ENCODE measurements at places on chromosomes 5 and 9.

- no peak for DNase-seq
Observed at GRCh38 chr5:115024922-115025321, 144.8 kb downstream of the TRIM36 start.

DNA sequence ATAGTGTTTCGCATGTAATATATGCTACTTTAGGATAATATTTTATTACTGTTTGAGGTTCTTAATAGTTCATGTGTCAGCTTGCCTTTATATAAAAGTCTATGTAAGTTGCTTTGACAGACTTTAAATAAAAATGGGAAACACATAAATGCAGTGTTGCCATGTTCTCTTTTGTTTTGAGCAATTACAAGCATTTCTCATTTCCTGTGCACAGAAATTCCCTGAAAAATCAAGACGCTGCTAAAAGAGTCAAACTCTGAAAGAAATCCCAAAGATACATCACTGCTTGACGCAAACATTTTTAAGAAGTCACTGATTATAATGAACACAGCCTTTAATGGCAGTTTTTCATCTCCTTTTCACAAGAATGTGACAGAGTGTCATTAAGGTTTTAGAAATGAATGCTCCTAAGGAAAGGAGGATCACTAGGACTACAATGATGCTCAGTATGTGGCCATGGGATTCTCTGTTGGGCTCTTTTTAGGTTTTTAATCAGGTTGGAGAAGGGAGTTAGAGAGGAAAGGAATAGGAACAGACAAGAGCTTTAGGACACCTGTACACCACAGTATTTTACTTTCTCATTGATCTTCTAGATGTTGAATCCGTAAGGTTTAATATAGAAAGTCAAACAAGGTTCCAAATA is 29.4 kb downstream of the ZCCHC7 start:
- no peak for DNase-seq

GRCh38 chr5:39201781-39202596 is 17.4 kb downstream of the FYB1 start:
- no peak for DNase-seq

DNA sequence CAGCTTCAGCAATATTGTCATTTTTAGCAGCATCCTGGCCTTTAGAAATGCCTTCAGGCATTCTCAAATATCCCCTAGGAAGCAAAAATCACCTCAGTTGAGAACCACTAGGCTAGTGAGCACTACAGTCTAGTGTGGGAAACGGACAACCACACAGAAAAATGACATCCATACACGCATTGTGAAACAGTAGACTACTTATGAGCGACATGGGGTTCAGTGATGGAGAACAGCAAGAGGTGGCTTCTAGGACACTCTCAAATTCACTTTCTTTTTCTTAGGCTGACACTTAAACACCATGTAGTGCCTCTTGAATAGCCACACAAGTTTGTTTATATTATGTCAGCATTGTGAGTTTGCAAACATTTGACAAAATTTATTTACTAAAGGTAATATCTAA is 203.0 kb downstream of the KDM4C start:
- DNase-seq = no peak

GRCh38 chr9:128936171-128936865 is 11.1 kb downstream of the DOLK start:
- no peak for DNase-seq

- no peak for DNase-seq
Observed at GRCh38 chr9:108205276-108205675, 650.5 kb downstream of the ACTL7B start.

GRCh38 chr5:32332966-32333365 is 20.2 kb upstream of the MTMR12 start:
- DNase-seq = no peak

- no peak for DNase-seq
Observed at GRCh38 chr5:123874600-123875201, 362.7 kb downstream of the CSNK1G3 start.

- no peak for DNase-seq
Observed at GRCh38 chr9:117796681-117797080, 92.5 kb downstream of the TLR4 start.

- DNase-seq = no peak
Observed at GRCh38 chr5:102451082-102451481, 47.7 kb downstream of the SLCO6A1 start.

DNA sequence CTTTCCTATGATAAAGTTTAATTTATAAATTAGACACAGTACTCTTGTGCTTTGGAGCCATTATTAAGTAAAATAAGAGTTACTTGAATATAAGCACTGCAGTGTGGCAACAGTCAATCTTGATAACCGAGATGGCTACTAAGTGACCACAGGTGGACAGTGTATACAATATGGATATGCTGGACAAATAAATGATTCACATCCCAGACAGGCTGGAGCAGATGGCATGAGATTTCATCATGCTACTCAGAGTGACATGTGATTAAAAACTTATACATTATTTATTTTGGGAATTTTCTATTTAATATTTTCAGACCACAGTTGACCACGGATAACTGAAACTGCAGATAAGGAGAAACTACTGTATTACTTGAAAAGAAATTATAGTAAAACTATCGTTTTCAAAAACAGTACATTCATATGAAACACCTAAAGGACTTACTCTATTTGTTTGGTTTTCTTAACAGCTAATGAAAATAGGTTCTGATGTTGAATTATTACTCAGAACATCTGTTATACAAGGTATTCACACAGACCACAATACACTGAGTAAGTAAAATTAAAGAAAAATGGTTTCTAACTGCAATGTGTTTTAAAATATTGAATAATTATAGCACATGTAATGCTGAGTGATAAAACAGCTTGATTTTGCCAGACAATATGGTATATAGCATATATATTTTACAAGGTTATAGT is 16.0 kb downstream of the LYRM7 start:
- DNase-seq = no peak

DNA sequence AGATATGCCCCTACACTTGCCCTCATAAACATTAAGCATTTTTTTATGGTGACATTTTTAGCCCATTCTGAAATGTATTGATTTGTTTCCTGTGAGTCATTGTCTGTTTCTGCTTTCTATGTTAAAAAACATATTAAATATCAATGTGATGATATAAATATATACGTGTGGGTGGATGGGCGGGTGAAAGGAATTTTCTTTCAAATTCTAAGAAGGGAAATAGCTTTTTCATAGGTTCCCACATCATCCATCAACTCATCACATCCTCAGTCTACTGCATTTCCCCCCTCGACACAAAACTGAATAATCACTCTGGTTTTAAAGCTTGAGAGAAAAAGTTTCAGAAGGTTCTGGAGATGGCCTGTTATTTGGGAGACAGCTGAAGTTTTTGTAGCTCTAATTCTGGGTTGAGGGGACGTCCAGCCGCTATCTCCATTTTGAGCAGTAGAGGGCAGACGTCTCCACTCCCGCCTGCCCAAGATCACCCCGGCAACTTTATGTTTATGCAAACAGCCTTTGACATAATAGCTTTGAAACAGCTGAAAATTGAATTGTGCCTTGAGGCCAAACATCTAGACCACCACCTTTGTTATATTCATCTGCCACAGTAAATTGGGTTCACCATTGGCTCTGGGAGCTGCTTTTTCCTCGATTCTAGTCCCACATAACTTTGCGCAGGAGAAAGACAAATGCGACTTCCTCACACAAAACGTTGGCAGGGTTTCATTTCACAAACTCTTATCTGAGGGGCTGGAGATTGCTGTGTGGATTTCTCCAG is 216.2 kb upstream of the CLINT1 start:
- DNase-seq = no peak

DNA sequence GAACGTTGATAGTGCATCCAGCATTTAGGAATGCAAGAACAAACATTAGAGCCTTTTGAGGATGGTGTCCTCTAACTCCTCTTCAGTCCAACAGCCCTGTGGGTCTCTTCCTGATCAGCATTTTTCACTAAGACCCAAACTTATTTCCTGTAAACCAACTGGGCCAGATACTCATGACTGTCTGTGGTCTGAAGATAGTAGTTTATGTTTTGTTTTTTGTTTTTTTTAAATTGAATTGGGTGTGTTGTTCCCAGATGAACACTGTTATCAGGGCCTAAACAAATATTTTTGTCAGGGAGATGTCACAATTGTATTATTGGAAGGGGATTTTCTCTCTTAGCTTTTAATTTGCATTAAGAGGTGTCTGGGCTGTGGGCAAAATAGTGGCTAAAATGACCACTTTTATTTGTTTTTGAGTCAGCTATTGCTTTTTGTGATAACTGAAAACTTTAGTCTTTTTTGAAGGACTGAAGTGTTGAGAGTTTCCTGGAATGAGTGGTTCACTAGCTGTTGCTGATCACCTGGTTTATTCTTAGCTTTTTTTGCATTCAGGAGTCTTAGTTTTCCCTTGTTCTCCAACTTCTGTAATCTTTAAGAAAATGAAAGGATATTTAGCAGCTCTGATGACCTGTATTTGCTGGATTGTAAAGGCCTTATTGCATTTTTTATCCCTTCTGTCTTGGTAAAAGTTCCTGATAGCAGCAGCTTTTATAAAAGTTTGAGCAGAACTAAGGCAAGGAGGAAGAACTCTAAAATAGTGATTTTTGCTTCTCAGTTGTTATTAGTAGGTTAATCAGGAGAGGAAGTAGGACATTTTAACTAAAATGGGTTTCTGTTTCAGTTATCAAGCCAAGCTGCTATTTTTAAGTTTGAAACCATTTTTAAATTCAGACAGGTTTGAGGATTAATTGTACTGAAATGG is 5.5 kb downstream of the MAN2A1 start:
- no peak for DNase-seq

DNA sequence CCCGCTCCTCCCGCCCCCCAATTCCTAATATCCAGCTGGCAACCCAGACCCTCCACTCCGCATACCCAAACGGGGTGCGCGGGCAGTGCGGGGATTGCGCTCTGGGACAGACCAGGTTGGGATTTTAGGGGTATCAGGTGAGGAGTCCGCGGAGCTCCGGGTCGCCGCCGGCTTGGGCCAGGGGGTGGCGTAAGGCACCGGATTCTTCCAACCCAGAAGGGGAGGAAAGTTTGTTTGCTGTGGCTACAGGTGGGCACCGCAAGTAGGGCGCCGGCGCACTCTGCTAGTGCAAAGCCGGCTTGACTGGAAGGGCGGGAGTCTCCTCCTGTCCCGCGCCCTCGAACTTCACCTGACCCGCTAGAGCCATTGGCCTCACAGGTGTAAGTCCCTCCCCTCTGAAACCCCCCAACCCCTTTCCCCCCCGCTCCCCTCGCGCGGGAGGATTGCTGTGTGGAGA is 709 bp downstream of the IQGAP2 start:
- peak; percentile 71 for DNase-seq

DNA sequence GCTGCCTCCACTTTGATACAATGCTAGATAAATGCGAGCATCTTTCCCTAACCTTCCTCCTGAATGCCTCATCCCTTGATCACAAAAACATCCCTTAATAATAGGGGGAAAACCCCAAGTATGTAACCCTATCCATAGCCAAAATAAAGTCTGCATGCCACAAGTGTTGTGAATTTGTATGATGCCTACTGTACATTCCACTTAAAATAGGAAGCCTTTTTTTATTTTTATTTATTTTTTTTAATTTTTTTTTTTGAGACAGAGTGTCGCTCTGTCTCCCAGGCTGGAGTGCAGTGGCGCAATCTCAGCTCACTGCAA is 207.0 kb downstream of the AOPEP start:
- no peak for DNase-seq

GRCh38 chr5:173304591-173304988 is 23.6 kb downstream of the STC2 start:
- DNase-seq = no peak

DNA sequence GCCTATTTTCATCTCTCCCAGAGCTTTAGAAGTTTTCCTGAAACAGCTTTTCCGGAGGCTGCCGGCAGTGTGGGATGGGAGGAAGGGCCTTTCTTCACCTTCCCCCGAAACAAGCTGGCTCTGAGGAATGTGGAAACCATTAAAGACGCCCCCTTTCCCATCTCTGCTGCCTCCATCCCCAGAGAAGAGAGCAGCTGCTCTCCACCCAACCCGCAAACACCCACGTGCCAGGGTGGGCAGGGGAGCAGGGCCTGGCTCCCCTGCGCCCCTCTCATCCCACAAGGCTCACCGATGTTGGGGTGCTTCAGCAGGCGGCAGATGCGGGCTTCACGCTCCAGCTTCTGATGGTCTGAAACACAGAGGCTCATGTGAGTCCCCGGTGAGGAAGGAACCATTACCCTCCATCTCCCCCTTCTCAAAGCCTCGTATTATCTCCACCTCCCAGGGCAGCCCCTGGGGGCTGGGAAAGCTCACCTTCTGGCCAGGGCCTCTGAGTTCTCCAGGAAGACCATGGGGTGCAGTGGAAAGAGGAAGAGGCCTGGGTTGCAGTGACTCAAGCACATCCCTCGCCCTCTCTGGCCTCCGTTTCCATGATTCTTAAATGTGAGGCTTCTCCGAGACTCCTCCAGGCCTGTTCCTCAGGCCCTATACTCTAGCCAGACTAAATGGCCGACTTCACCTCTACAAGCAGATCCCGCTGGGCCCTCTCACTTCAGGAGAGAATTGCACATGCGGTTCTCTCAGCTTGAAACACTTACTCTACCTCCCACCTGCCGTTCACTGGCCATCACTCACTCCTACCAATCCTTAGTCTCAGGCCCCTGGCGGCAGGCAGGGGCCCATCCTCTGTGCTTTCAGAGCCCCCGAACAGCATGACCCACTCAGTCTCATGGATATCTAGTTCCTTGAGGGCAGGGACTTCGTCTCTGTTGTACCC is 24.6 kb downstream of the CAMK2A start:
- DNase-seq = no peak

- DNase-seq = peak; percentile 64
Observed at GRCh38 chr5:180090098-180090768, 18.7 kb upstream of the RNF130 start.

GRCh38 chr5:172339264-172340180 is 56.0 kb upstream of the UBTD2 start:
- no peak for DNase-seq

DNA sequence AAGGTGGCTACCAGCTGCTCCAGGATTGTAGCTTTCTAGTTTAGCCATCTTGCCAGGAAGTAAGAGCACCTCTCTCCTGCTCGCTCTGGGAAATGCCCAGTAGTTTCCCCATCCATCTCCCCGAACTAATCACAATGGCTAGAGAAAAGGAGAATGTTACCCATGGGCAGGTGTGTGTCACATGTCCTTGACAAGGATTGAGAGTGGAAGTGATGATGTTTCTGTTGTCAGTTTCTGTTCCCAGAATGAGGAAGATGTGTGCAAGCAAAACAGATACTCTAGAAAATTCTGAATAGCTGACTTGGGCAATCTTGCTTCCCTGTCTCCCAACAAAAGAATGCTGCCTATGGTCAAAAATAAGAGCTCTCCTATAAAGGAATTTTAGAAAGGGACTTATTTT is 429.5 kb downstream of the EBF1 start:
- no peak for DNase-seq

DNA sequence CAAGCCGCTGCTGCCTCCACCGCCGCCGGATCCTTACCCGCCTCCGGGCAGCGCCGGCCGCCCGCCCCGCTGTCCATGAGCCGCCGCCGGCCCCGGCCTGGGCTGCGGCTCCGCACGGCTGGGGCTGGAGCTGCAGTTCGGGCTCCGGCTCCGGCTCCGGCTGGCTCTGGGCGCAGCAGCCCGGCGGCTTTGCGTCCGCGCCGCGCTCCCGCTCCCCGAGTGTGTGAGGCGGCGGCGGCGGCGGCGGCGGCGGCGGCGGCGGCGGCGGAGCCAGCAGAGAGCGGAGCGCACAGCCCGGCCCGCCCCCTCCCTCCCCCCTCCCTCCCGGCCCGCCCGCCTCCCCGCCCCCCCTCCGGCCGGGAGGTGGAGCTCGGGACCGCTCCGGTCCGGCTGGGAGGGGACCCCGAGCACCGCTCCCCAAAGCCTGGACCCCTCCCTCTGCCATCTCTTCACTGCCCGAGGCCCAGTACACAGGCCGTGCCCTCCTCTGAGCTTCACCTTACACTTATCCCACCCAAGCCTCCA is at the start of gene PCDH1:
TSS of gene PCDH1 (minus strand) at position 225 of the 525 bp plus-strand sequence. CDS start at position 77, 148 bp downstream.
- DNase-seq = peak; percentile 18

GRCh38 chr5:76845890-76846289 is 3.9 kb upstream of the S100Z start:
- DNase-seq = no peak
